Panc1 (cell line): ENCODE measurements at places on chromosomes 12 and 14. TPM values are rescaled to one million over a fixed set of nuclear protein-coding genes. Genes with fewer than 3 reads are reported as not detected.

The RNASE4 gene
- total RNA-seq, result 3.3 TPM

The IL22 gene
- total RNA-seq, result not detected

- H3K4me1 ChIP-seq, result no peaks in the 10 kb centered on the region
- no peak overlapping the region for H3K4me3 ChIP-seq
- no peak for DNase-seq
- H3K27ac ChIP-seq, result no peak overlapping the region
- no peaks in the 10 kb centered on the region for H3K27me3 ChIP-seq
- no peaks in the 10 kb centered on the region for H3K36me3 ChIP-seq
Observed at GRCh38 chr12:78034025-78034424, 203.3 kb downstream of the NAV3 start.

GRCh38 chr14:61864329-61864898 is 102.2 kb downstream of the SNAPC1 start:
- H3K4me3 ChIP-seq, result no peak overlapping the region
- no peak for DNase-seq
- H3K27me3 ChIP-seq, result no peaks in the 10 kb centered on the region

- H3K27ac ChIP-seq, result no peak overlapping the region
- no peak for DNase-seq
- H3K36me3 ChIP-seq, result no peaks in the 10 kb centered on the region; the same call in 1 of the 2 replicates
- H3K4me3 ChIP-seq, result no peak overlapping the region
- H3K27me3 ChIP-seq, result no peaks in the 10 kb centered on the region
- no peaks in the 10 kb centered on the region for H3K4me1 ChIP-seq
Observed at GRCh38 chr12:112167718-112168525, 42.6 kb downstream of the TRAFD1 start.

The SLC6A15 gene
- total RNA-seq, result 0.36 TPM

- no peak for DNase-seq
- H3K4me3 ChIP-seq, result no peak overlapping the region
- no peaks in the 10 kb centered on the region for H3K36me3 ChIP-seq
- no peaks in the 10 kb centered on the region for H3K4me1 ChIP-seq
- H3K27ac ChIP-seq, result no peak overlapping the region
Observed at GRCh38 chr12:72075891-72076557, 137.4 kb downstream of the TPH2 start.

The PMCH gene
- not detected for total RNA-seq

GRCh38 chr12:19273482-19274330 is 144.2 kb downstream of the PLEKHA5 start:
- no peak for DNase-seq
- no peaks in the 10 kb centered on the region for H3K27me3 ChIP-seq
- H3K4me3 ChIP-seq, result no peak overlapping the region
- H3K36me3 ChIP-seq, result no peaks in the 10 kb centered on the region
- H3K27ac ChIP-seq, result peak overlapping the region; percentile 35; the same call in 1 of the 2 replicates

DNA sequence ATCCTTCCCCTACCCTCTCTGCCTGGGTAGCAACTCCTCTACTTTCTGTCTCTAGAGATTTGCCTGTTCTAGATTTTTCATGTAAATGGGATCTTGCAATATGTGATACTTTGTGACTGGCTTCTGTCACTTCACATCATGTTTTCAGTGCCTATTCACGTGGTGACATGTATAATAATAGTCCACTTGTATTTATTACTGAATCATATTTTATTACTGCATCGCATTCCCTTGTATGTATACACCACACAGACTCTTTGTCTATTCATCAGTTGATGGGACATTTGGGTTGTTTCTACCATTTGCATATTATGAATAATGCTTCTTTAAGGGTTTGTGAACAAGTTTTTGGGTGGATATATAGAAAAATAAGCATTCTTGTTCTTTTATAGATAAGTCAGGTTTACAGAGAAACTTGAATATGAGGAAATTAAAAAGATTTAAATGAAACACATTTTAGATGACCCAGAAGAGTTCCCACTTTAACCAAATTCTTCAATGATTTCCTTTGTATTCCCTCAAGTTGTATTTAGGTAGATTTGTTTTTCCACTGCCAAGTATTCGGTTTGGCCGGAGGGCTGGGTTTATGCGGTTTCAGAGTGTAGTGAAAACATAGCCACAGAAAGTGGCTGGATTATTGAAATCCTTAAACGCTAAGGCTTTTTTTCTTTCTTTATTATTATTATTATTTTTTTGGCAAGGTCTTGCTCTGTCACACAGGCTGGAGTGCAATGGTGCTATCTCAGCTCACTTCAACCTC is 178.7 kb upstream of the TMTC1 start:
- DNase-seq, result no peak
- no peaks in the 10 kb centered on the region for H3K36me3 ChIP-seq
- H3K4me3 ChIP-seq, result no peak overlapping the region

The TTC6 gene
- 0.54 TPM for total RNA-seq

GRCh38 chr14:85688006-85688405 is 158.1 kb downstream of the FLRT2 start:
- no peaks in the 10 kb centered on the region for H3K4me1 ChIP-seq
- no peak overlapping the region for H3K4me3 ChIP-seq
- no peak for DNase-seq
- H3K27me3 ChIP-seq, result no peaks in the 10 kb centered on the region

DNA sequence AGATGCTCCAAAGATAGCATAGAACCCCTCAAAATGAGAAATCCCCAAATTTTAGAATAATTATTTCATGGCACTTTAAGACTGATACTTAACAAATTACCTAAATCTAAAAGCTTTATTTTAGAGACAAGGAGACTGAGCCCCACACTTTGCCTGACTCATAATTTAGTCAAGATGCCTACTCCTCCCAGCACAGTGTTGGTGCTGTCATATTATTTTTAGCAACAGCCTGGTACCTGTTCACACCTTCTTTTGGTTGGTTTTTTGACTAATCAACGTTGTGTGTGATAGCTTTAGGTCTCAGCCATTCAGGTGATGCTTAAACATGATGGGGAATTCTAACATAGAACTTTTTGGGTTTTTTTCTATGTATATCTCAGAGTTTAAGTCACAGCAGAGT is 120.2 kb downstream of the SEC23A start:
- H3K36me3 ChIP-seq, result no peaks in the 10 kb centered on the region
- no peaks in the 10 kb centered on the region for H3K27me3 ChIP-seq
- H3K27ac ChIP-seq, result no peak overlapping the region
- no peak for DNase-seq
- H3K4me1 ChIP-seq, result no peaks in the 10 kb centered on the region
- H3K4me3 ChIP-seq, result no peak overlapping the region

DNA sequence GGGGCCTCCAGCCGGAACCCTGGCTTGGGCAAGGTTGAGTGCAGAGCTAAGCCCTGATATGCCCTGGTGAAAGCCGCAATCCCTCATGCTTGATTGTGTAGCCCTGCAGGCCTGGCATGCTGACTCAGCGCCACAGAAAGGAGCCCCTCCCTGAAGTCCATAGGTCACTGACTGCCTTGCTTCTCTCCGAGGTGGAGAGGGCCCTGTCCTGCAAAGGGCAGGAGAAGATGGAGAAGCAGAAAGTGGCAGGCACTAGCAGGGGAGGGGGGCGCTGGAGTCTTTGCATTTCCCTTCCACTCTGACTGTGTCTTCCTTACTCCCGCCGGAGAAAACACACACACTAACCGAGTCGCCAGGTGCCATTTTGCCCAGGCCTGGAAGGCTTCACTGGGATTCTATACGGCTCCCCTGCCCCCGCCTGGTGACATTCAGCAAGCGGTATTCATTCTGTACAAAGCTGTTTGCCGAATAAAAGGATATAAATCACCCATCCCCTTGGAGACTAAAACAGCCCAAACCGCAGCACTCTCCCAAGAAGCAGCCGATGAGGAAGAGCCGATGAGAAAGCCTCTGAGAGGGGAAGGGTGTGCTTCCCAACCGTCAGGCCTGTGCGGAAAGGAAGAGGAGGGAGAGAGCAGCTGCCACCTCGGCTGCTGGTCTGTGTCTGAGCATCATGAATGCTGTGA is 69.8 kb downstream of the SLC6A12 start:
- no peak overlapping the region for H3K4me3 ChIP-seq
- no peaks in the 10 kb centered on the region for H3K27me3 ChIP-seq
- no peaks in the 10 kb centered on the region for H3K36me3 ChIP-seq
- no peak for DNase-seq
- no peak overlapping the region for H3K27ac ChIP-seq

GRCh38 chr14:63992858-63993257 is 140.1 kb downstream of the SYNE2 start:
- no peaks in the 10 kb centered on the region for H3K4me1 ChIP-seq
- H3K36me3 ChIP-seq, result peaks cover 4% of the 10 kb centered on the region; the same call in 1 of the 2 replicates
- no peak for DNase-seq
- no peaks in the 10 kb centered on the region for H3K27me3 ChIP-seq
- no peak overlapping the region for H3K27ac ChIP-seq

DNA sequence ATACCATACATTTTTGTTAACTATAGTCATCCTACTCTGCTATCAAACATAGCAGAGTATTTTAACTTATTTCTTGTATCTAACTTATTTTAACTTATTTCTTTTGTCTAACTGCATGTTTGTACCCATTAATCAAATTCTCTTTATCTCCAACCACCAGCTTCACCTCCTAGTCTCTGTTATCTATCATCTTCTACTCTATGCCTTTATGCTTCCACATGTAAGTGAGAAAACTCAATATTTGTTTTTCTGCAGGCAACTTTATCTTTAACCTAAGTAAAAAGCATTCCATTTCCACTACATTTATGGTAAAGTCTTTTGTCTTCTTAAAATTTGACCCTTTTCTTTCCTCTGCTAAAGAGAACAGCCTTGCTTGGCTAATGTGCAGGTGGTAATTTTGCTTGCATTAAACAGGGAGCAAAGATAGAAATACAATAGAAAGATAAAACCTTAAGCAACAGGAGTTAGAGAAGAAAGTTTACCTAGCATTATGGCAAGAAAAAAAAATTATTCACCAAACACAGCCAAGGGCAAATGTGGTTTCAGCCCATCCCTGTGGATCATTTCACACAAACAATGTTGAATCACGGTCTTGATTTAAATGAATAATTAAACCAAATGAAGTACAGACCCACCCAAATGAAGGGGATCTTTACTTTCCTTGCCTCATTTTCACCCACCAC is 110.9 kb upstream of the TSPAN8 start:
- no peaks in the 10 kb centered on the region for H3K4me1 ChIP-seq
- DNase-seq, result no peak
- H3K36me3 ChIP-seq, result no peaks in the 10 kb centered on the region
- H3K4me3 ChIP-seq, result no peak overlapping the region
- H3K27ac ChIP-seq, result no peak overlapping the region

DNA sequence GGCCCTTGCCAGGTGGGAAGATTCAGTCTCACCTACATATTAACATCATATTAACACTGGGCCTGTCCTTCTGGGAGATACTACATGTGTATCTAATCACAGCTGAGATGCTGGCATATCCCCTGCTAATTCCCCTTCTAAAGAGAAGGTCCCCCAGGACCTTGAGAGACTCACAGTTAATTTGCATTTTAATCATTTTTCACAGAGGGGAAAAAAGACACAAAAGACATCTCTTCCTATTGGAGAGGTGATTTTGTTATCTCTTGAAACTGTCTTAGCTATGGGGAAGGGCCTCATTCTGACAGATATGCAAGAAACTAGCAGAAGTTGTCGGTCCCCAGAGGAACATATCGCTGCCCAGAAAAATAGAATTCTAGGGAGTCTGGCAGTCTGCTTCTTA is 7.5 kb downstream of the C14orf132 start:
- no peak for DNase-seq
- no peak overlapping the region for H3K4me3 ChIP-seq
- no peaks in the 10 kb centered on the region for H3K27me3 ChIP-seq
- no peaks in the 10 kb centered on the region for H3K4me1 ChIP-seq
- H3K27ac ChIP-seq, result no peak overlapping the region

GRCh38 chr14:88258021-88258420 is 65.0 kb downstream of the KCNK10 start:
- no peak overlapping the region for H3K27ac ChIP-seq
- H3K4me1 ChIP-seq, result no peaks in the 10 kb centered on the region
- no peak overlapping the region for H3K4me3 ChIP-seq

The KRT85 gene
- not detected for total RNA-seq
